ENCODE measurements at places on chromosomes 2 and 18.

GRCh38 chr18:13147130-13147529 is 71.4 kb upstream of the LDLRAD4 start:
- no peaks in the 10 kb centered on the region for H3K36me3 ChIP-seq
- no peaks in the 10 kb centered on the region for H3K27me3 ChIP-seq
- no peak for DNase-seq
- no peak overlapping the region for H3K4me3 ChIP-seq
- H3K4me1 ChIP-seq, result no peaks in the 10 kb centered on the region

GRCh38 chr2:41741951-41742595 is 305.7 kb upstream of the PKDCC start:
- no peak overlapping the region for H3K27ac ChIP-seq
- no peak overlapping the region for H3K4me3 ChIP-seq
- no peak for DNase-seq
- H3K36me3 ChIP-seq, result no peaks in the 10 kb centered on the region

GRCh38 chr2:239442192-239442591 is 41.4 kb upstream of the HDAC4 start:
- no peak for DNase-seq
- peaks cover 7% of the 10 kb centered on the region for H3K27me3 ChIP-seq
- peaks cover 10% of the 10 kb centered on the region for H3K4me1 ChIP-seq
- no peak overlapping the region for H3K27ac ChIP-seq

DNA sequence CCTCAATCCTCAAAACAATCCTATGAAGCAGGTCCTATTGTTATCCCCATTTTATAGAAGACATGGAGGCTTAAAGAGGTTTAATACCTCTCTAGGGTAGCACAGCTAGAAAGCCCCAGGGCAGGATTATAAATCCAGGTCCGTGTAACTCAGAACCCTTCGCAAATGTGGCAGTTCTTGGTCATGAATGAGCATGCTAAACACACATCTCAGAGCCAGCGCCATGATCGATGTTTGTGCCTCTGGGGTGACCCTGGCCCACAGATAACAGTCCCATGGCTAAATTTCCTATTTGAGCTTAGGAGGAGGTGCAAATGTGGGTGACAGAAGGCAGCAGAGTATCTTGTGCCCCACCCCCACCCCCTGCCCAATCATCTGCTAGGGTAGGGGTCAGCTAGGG is 17.5 kb downstream of the DNMT3A start:
- H3K4me1 ChIP-seq, result peaks cover 3% of the 10 kb centered on the region
- H3K4me3 ChIP-seq, result no peak overlapping the region
- H3K27me3 ChIP-seq, result no peaks in the 10 kb centered on the region
- H3K36me3 ChIP-seq, result peaks cover 15% of the 10 kb centered on the region
- no peak overlapping the region for H3K27ac ChIP-seq

DNA sequence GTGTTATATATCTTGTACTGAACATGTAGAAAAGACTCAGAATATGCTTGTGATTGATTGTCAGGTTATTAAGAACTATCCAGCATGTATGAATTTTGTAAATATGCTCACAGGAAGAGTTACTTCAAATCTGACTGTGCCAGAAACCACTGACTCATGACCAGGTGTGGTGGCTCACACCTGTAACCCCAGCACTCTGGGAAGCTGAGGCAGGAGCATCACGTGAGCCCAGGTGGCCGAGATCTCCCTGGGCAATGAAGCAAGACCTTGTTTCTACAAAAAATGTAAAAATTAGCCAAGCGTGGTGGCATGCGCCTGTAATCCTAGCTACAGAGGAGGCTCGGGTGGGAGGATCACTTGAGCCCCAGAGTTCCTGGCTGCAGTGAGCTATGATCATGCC is 126.6 kb downstream of the COMMD1 start:
- H3K27me3 ChIP-seq, result no peaks in the 10 kb centered on the region
- no peak overlapping the region for H3K27ac ChIP-seq
- H3K4me1 ChIP-seq, result no peaks in the 10 kb centered on the region
- no peak for DNase-seq

GRCh38 chr2:162716122-162716521 is 122.4 kb downstream of the KCNH7 start:
- no peak overlapping the region for H3K27ac ChIP-seq
- no peak overlapping the region for H3K4me3 ChIP-seq
- H3K27me3 ChIP-seq, result no peaks in the 10 kb centered on the region
- no peaks in the 10 kb centered on the region for H3K36me3 ChIP-seq
- H3K4me1 ChIP-seq, result no peaks in the 10 kb centered on the region
- no peak for DNase-seq

GRCh38 chr2:65319072-65319673 is 91.5 kb downstream of the ACTR2 start:
- no peak overlapping the region for H3K27ac ChIP-seq
- H3K27me3 ChIP-seq, result no peaks in the 10 kb centered on the region
- H3K4me3 ChIP-seq, result no peak overlapping the region
- H3K4me1 ChIP-seq, result peaks cover 5% of the 10 kb centered on the region
- no peaks in the 10 kb centered on the region for H3K36me3 ChIP-seq

DNA sequence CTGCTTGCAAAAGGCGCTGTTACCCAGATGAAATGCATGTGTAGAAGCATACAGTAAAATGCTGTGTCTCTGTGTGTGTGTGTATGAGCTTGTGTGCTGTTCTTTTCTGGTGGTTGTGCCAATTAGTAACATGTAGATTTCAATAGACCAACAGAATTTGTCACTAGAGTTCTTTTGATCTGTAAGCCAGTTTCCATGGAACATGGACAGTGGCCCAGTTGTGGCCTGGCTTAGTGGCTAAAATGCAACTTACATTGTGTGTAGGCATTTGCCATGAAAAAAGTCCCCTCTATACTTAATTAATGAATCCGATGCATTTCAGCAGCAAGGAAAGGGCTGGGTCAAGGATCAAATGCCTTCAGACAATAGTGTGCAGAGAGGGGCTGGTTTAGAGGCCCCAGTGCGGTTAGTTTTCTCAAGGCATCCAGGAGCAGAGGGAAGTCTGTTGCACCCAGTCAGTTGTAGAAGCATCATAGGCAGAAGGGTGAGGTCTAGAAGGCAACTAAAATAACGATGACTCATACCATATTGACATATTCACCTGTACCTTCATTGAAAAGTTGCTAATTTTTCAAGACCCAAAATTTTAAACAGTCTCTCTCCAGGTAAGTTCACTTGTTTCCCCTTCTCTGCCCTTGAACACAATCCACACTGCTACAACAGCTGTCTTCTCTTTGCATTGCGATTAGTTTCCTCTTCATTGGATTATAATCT is 366.9 kb upstream of the SPRED2 start:
- H3K4me3 ChIP-seq, result no peak overlapping the region
- H3K4me1 ChIP-seq, result no peaks in the 10 kb centered on the region
- H3K36me3 ChIP-seq, result no peaks in the 10 kb centered on the region
- no peak for DNase-seq
- H3K27me3 ChIP-seq, result no peaks in the 10 kb centered on the region

DNA sequence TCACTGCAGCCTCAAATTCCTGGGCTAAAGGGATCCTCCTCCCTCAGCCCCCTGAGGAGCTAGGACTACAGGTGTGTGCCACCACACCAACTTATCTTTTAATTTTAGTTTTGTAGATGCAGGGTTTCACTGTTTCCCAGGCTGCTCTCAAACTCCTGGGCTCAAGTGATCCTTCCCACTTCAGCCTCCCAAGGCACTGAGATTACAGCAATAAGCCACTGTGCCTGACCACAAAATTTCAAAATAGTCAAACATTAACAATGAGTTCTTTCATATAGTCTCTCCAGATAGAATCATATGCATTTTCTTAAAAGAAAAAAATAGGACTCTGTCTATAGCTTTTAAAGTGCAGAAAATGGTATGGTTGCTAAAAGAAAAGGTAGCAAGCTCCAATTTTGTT is 24.9 kb upstream of the PID1 start:
- no peaks in the 10 kb centered on the region for H3K4me1 ChIP-seq
- no peaks in the 10 kb centered on the region for H3K27me3 ChIP-seq
- H3K4me3 ChIP-seq, result no peak overlapping the region

DNA sequence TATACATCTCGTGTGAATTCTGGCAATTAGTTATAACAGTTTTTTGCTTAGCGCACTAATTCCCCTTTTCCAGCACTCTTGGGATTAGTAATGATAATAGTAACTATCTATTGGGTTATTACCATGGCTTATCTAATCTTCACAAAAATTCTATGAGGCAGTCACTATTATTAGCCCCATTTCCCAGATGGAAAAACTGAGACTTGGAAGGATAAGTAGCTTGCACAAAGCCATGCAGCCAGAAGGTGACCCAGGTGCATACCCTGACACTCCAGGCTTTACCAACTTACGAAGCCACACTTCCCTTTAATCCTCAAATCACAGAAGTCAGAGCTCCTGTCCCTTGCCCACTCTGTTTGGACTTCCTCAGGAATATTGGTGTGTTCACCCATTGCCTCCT is 156.8 kb downstream of the CYP26B1 start:
- no peak for DNase-seq
- H3K27me3 ChIP-seq, result no peaks in the 10 kb centered on the region
- H3K27ac ChIP-seq, result no peak overlapping the region
- no peaks in the 10 kb centered on the region for H3K4me1 ChIP-seq
- H3K4me3 ChIP-seq, result no peak overlapping the region
- H3K36me3 ChIP-seq, result no peaks in the 10 kb centered on the region

- H3K27ac ChIP-seq, result no peak overlapping the region
- no peaks in the 10 kb centered on the region for H3K4me1 ChIP-seq
- DNase-seq, result no peak
- H3K36me3 ChIP-seq, result no peaks in the 10 kb centered on the region
- H3K27me3 ChIP-seq, result no peaks in the 10 kb centered on the region
These were observed 86.7 kb downstream of the LYPD6B start for GRCh38 chr2:149125031-149125725.

DNA sequence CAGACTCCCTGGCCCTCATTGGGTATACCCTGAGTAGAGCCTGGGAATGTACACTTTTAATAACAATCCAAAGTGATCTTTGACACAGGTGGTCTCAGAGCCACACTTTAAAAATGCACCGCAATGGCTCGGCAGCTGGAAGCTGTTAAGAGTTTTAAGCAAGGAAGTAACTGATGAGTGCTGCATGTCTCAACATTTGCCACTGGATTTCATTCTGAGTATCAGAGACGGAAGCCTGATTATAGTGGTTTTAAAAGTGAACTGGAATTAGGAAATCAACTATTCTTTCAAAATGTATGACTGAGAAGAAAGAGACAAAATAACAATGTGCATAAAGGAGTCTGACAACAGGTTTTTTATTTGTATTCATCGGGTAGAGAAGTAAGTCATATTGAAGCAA is 7.5 kb downstream of the MBOAT2 start:
- H3K27ac ChIP-seq, result no peak overlapping the region
- no peak overlapping the region for H3K4me3 ChIP-seq
- peaks cover 5% of the 10 kb centered on the region for H3K27me3 ChIP-seq
- no peaks in the 10 kb centered on the region for H3K4me1 ChIP-seq
- no peaks in the 10 kb centered on the region for H3K36me3 ChIP-seq

- no peaks in the 10 kb centered on the region for H3K36me3 ChIP-seq
- no peak overlapping the region for H3K4me3 ChIP-seq
- DNase-seq, result no peak
- H3K4me1 ChIP-seq, result no peaks in the 10 kb centered on the region
- peaks cover 60% of the 10 kb centered on the region for H3K27me3 ChIP-seq
These were observed 13.5 kb upstream of the SIX3 start for GRCh38 chr2:44927985-44928482.

DNA sequence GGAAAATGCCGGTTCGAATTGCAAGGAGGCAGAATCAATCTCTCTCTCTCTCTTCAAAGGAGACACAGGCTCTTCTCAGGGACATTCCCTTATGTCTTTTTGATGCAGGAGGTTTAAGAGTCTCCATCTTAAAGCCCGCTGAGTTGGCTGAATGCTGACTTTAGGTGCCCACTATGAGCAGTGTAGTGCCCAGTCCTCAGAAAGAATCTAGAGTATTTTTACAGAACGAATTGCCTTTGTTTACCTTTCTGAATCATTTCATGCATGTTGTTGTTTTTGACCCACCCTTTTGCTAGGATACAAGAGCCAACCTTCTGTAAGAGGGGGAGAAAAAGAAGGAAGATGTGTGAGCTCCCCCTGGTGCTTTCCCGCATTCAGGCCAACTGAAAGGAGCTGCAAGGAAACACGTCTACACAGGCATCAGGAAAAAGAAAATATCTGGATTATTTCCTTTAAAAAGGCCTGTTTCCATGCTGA is 193.5 kb upstream of the TCF4 start:
- no peak overlapping the region for H3K4me3 ChIP-seq
- H3K27ac ChIP-seq, result no peak overlapping the region

DNA sequence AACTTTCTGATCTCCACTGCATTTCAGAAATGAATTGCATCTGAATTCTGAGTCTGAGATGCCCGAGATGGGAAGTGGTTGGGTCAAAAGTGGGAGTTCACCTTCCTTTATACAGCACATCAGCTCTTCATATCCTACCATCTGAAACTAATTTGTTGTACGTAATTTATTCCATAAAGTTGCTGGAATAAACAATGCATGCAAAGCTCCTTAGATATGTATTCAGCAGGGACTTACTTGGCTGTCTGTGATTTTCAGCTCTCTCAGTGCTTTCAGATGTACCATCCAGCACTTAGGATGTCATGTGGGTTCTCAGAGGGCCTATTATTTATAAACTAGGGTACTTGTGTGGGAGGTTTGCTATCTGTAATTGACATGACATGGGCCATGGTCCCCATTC is 46.9 kb upstream of the EFEMP1 start:
- no peak overlapping the region for H3K4me3 ChIP-seq
- H3K27ac ChIP-seq, result no peak overlapping the region
- no peaks in the 10 kb centered on the region for H3K36me3 ChIP-seq
- no peaks in the 10 kb centered on the region for H3K4me1 ChIP-seq

DNA sequence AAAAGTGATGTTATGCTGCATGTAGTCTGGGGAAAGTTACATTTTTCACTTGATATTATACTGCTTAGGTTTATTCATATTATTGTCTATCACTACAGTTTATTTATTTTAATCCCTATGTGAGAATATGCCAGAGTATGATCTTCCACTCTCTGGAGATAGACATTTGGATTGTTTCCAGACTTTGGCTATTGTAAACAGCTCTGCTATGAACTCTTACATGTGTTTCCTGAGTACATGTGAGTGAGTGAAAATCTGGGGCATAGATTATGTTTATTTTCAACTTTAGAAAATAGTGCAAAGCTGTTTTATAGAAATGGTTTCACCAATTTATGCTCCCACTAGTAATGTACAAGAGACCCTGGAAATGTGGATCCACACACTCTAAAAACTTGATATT is 49.0 kb upstream of the EPAS1 start:
- no peaks in the 10 kb centered on the region for H3K27me3 ChIP-seq
- no peaks in the 10 kb centered on the region for H3K4me1 ChIP-seq
- no peaks in the 10 kb centered on the region for H3K36me3 ChIP-seq
- no peak overlapping the region for H3K4me3 ChIP-seq
- no peak for DNase-seq
- no peak overlapping the region for H3K27ac ChIP-seq

GRCh38 chr2:111678651-111679050 is 205.3 kb downstream of the ANAPC1 start:
- no peak overlapping the region for H3K4me3 ChIP-seq
- no peaks in the 10 kb centered on the region for H3K4me1 ChIP-seq
- H3K27me3 ChIP-seq, result no peaks in the 10 kb centered on the region
- H3K27ac ChIP-seq, result no peak overlapping the region
- DNase-seq, result no peak
- no peaks in the 10 kb centered on the region for H3K36me3 ChIP-seq

DNA sequence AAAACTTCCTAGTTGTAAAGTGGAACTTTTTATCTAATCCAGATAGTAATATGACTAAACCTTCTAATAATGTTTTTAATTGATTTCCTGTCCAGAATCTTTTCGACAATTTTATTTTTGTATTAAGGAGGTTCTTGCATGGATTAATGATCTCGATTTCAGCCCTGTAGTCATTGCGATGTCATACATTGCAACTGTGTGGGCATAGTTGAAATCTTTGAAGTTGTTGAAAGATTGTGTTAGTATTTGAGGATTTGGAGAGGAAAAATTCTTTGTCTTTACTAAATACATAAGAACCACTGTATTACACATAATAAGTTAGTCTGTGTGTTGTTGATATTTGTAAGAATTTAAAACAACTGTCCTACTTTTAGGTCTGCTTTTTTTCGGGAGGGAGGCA is 31.1 kb downstream of the ACSL3 start:
- H3K4me3 ChIP-seq, result no peak overlapping the region
- no peaks in the 10 kb centered on the region for H3K4me1 ChIP-seq
- no peak for DNase-seq

All from effector memory CD4-positive, alpha-beta T cell (primary cell).